NCI-H1436 (cell line): ENCODE measurements at places on chromosomes 7 and 10.
A peak's percentile ranks its signal among the peaks of the same experiment; 100 is the strongest.

GRCh38 chr7:100044718-100045117 is 4.9 kb upstream of the ZSCAN21 start:
- no peak for DNase-seq

- no peak for DNase-seq
Measured at GRCh38 chr10:71060476-71061426, 151.6 kb upstream of the UNC5B start.

GRCh38 chr10:26738301-26738911 is 40.9 kb downstream of the PDSS1 start:
- DNase-seq: no peak

DNA sequence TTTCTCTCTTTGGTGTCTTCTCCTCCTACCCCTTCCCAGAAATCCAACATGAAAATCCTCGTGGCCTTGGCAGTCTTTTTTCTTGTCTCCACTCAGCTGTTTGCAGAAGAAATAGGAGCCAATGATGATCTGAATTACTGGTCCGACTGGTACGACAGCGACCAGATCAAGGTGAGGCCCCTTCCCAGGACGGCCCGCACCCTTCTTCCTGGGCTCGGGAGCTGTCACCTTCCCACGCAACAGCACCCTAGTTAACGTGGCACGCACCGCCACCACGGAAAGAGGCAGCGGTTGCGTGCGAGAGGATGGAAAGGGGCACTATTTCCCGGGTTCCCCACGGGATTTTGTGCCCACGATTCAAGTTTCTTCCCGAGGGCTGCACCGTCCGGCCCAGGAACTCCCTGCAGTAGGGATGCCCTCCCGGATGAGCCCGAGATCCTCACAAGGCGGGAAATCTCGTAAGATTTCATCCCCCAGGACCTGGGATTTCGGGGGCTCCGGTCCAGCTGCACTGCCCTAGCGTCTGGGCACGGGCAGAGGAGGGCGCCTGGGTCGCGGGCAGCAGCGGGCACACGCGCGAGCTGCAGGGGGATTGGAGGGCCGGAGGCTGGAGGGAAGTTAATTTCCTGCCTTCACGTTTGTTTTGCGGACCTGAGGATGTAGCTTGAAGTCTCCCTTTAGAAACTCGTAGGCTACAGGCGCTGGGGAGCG is 834 bp downstream of the TAC1 start:
- DNase-seq: no peak

DNA sequence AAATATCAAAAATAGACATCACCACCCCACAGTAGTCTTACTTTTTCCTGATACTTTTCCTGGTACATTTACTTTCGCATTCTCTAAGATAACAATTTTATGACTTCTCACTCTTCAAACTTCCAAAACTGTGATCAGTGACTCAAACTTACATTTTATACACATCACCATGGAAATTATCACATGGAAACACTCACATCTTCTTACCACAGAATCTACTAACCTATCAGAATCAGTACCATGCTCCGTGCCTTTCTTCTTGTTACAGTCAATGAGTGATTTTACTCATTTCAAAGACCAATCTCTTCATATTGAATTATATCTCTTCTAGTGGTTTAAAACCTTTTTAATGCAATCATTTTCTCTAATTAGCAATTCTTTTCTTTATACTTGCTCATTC is 120.3 kb downstream of the PTEN start:
- DNase-seq: no peak

DNA sequence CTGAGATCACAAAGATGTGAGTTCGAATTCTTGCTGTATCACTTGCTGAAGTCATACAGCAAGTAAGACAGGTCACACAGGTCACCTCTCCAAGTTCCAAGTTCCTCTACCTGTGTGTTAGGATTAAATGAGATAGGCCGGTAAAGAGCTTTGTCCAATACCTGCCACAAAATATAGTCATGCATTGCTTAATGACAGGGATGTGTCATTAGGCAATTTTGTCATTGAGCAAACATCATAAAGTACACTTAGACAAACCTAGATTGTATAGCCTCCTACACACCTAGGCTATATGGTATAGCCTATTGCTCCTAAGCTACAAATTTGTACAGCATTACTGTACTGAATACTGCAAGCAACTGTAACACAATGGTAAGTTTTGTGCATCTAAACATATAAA is 469.4 kb downstream of the KCNMA1 start:
- no peak for DNase-seq

GRCh38 chr10:33665501-33665900 is 331.0 kb upstream of the NRP1 start:
- DNase-seq: no peak

- DNase-seq: no peak
Measured at GRCh38 chr10:111084366-111085255, 7.8 kb downstream of the ADRA2A start.

- DNase-seq: no peak
Measured at GRCh38 chr10:105973360-105973759, 1191.1 kb downstream of the SORCS1 start.

GRCh38 chr7:94069162-94069739 is 65.1 kb upstream of the BET1 start:
- DNase-seq: no peak

DNA sequence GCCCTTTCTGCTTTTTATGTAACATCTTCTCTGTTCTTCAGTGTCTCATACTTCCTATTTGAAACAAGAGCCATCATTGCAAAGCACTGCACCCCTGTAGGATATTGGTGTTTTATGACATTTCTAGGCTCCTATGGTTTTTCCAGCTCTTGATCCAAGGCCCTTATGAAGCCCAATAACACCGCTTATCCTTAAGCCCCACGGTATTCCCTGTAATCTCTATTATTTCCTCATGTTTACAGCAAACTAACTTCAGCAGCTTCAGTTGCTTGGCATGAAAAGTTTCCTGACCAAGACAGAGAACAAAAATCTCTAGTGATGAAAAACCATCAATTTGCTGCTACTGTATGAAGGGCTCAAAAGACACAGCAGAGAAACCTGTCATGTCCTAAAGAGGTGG is 34.1 kb upstream of the TES start:
- DNase-seq: no peak

- no peak for DNase-seq
Measured at GRCh38 chr10:129329385-129330055, 137.5 kb upstream of the MGMT start.

GRCh38 chr7:138258197-138258559 is 181.9 kb downstream of the AKR1D1 start:
- no peak for DNase-seq

- DNase-seq: no peak
Measured at GRCh38 chr10:59126991-59127390, 49.5 kb upstream of the PHYHIPL start.

DNA sequence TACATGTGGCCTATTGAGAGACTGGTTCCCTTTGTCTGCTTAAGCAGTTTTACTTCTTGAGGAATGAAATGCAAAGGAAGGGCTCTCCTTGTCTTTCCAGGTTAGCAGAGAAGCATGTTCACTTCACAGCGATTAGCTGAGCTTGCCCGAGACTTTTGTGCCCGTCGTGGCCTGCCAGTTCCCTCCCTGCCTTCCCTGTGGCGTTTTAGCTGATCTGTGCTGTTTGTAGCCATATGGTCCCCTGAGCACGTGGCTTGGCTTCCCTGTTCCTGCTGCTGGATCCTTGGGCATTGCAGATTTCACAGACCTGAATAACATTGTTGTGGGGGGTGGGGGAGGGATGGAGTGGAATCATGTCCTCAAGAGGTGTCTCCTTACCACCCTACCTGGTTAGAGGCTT is 61.8 kb downstream of the SND1 start:
- no peak for DNase-seq

DNA sequence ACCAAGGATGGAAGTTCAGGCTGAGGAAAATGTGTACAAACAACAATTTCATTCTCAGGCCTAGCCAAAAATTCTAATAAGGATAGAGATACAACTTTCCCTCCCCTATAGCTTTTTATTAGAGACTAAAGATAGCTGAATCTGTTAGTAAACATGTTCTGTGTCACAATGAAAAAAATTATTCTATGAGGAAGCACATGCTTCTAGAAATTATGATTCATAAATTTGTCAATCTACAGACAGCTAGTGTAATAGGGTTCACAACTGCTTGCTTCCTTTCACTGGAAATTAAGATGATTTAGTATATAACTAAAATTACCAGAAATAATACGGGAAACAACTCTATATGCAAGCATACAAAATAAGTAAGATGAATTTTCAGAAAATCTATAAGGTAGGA is 56.6 kb downstream of the CCDC3 start:
- DNase-seq: no peak

GRCh38 chr7:138980563-138981291 is 462 bp downstream of the KIAA1549 start:
- DNase-seq: no peak

- no peak for DNase-seq
Measured at GRCh38 chr7:124643311-124643811, 122.2 kb downstream of the GPR37 start.

- peak; percentile 20 for DNase-seq
Measured at GRCh38 chr7:31782411-31782991, 95.5 kb downstream of the PPP1R17 start.

GRCh38 chr7:40587419-40587818 is 452.6 kb downstream of the SUGCT start:
- no peak for DNase-seq

DNA sequence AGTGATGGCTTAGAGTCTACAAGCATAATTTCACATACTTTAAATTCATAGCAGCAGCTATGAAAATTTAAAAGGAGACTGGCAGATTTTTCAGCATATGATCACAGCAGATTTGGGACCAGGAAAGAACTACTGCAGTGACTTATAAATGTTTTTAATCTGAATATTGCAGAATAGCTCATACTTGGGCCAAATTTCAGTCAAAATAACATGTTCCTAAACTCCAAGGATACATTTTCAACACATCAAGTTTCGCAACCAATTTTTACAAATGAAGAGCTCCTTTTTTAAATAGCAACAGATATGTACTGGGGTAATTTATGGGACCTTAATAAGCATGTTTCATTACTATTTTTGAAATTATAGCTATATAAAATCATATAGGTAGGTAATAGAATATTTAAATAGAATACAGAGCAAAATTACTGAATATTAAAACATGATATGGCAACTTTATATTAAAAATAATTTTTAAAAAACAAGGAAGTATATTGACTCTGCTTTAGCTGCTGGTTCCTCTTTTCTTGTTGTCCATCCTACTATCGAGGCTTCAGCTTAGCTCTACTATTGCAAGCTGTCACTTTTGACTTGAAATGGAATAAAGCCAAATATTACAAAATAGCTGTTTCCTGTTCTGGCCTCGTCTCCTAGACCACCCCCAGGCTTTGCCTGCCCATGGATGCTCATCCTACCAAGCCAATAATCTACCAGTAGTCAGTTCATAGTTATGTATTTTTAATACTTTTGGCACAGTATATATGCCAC is 123.1 kb downstream of the NRBF2 start:
- DNase-seq: no peak

- DNase-seq: no peak
Measured at GRCh38 chr10:65571011-65571570, 1354.7 kb upstream of the LRRTM3 start.

DNA sequence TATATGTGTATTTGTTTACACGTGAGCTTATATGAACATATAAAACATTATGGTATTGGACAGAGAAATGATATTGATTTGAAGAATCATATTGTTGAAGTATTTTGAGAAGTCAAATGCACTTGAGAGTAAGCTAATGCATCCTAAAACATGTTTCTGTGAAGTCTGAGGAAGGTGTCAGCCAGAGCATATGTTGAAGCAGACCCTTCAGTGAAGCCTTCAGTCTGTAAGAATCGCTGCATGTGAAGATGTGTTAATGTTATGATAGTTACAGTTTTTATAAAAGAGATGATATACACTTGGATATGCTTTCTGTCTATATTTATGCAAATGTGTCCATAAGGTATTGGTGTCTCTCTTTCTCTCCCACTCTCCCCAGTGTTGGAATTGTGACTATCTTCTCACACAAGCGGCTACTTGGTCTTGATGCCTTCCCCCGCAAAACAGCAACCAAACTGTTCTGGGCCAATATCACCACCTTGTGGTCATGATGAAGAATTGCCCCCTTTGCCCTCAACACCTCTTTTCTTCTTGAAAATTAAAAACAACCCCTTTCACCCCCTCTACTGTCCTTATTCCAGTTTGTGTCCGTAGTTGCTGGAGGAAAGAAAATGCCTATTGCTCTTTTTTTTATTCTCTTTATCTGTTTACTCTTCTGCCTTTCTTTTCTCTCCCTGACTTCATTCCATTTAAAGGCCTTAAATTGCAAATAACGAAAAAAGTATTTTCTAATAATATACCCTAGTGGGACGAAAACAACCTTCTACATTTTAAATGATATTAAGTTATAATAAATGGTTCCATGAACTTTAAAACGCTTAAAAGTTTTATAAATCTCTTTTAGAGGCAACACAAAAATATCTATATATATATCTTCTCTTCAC is 64.9 kb downstream of the IKZF1 start:
- peak; percentile 6 for DNase-seq

- DNase-seq: no peak
Measured at GRCh38 chr7:22725585-22725984, 1.4 kb upstream of the IL6 start.

GRCh38 chr7:150382123-150382843 is 3.2 kb downstream of the ZNF775 start:
- DNase-seq: no peak

DNA sequence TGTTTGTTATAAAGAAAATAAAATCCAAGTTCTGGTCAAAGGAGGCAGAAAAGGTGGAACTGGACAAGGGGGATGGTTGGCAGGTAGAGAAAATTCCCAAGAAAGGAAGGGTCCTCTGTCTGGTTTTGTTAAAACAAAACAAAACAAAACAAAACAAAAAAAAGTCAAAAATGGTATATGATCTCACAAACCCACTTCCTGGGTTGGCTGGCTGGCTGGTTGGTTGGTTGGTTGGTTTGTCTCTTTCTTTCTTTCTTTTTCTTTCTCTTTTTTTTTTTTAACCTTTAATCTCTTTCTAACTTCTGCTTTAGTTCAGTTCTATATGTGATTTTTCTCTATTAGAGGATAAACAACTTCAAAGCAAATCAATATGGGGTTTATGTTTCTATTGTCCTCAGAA is 41.1 kb upstream of the CPN1 start:
- DNase-seq: no peak

DNA sequence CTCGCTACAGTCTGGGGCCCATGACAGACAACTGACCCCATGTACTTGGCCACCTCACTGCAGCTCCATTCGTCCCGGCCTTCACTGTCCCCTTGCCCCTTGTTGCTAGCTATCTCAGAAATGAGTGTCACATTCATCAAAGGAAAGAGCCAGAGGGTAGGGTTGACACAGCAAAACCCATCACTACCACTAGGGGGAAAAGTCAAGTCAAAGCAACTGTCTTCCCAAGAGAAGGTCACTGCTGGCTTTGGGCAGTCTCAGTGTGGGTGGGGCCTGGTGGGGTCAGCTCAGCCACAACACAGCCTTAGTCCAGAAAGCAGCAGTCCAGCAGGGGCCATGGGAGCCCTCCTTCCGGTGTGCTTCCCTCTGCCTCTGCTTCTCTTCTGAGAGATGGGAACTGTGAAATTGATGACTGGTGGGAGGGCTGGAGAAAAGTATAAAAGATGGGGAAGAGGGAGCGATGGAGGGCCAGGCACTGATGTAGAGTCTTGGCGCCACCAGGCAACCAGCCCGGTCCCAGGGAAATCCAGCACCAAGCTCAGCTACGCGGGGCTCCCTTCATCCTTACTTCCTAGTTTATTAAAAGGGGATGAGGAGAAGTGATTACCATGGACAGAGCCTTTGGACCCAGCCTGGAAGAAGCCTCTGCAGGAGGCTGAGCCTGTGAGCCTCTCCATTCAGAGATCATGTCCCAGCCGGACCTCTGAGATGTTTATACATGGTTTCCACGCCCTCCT is 58.0 kb downstream of the PLXNA4 start:
- no peak for DNase-seq
